ENCODE measurements at places on chromosomes 2 and 18. TPM values are rescaled to one million over a fixed set of nuclear protein-coding genes. Genes with fewer than 3 reads are reported as not detected.

Gene DPP4
- 5.4 TPM for total RNA-seq

Gene EMX1
- total RNA-seq: not detected

Gene SPAST
- 9.9 TPM for total RNA-seq

Gene UGT1A3
- not detected for total RNA-seq

Gene RNASEH1
- total RNA-seq: 20.9 TPM

Gene NRBP1
- 58.4 TPM for total RNA-seq

Gene PDE1A
- total RNA-seq: 14.6 TPM

Gene RGPD4
- total RNA-seq: 0.05 TPM

GRCh38 chr2:226137201-226137811 lies 662.3 kb downstream of the IRS1 start:
- DNase-seq: no peak

DNA sequence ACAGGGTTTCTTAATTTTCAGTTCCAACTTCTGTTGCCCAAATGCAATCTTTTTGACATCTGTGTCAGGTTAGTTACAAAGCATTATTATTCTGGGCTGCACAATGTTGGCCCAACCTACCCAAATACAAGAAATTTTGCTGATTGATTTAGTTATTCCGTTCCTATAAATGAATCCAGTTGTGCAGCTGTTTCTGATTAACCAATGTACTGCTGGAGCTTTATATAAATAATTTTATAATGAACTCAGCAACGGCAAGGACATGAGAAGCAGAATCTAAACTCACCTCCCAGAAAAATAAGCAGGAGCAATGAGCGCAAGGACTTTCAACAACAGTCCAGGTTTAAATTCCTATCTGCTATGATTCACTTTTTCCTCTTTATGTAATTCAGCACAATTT lies 76.3 kb upstream of the WIPF1 start:
- DNase-seq: no peak

- DNase-seq: no peak
These were observed 36.1 kb downstream of the ADCY3 start for GRCh38 chr2:24883946-24884345.

DNA sequence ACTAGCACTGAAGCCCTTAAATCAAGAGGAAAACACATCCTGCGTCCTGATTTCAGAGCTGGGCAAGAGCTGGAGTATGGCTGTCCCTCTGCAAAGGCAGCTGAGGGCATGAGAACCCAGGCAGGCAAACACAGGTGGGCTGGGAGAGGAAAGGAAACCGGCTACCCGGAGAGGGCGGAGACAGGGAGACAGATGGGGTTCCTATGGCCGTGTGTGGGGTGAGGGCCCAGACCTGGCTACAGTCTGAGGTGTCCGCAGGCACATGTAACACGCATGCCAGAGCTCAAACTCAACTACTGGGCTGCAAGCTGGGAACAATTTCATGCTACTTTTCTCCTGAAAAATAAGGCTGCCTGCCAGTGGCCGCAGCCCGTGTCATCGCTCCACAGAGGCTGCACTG lies 2.7 kb downstream of the COPS9 start:
- peak; percentile 35 for DNase-seq

GRCh38 chr2:64837116-64837731 lies 152.0 kb upstream of the SLC1A4 start:
- no peak for DNase-seq

GRCh38 chr18:28529644-28530043 lies 352.7 kb upstream of the CDH2 start:
- DNase-seq: no peak

DNA sequence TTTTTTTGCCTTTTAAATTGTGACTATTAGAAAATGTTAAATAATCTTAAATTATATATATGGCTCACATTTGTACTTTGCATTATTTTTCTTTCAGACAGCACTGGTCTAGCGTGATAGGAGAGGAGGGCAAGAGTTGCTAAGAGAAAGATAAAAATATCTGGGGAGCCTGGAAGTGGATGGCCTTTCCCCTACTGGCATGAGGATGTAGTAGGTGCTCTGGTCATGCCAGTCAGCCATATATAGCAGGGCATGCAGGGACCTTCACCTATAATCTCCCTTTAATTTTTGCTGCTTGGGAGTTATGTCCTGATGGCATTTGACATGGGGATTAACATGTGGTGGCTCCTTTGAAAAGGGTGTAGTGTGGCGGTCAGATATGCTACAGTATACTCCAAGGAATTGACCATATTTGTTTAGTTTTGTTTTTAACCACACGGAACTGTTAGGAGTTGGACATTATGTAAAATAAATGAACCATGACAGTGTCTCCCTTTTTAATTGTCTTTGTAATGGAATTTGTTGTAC lies 144.7 kb downstream of the BABAM2 start:
- no peak for DNase-seq

DNA sequence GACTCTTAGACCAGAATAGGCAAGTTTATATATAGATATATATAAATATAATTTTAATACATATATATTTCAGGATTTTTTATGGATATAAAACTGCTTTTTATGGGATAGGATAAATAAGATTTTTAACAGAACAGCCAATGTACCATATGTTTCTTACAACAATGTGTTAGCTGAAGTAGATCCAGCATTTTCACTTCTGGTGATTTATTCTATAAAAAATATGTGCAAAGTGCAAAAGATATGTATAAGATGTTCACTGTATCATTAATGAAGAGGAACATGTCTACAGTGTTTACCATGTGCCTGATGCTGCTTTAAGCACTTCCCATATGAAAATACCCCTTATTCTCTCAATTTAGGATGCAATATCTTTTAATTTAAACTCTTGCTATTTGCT lies 22.2 kb upstream of the GPR75 start:
- no peak for DNase-seq

DNA sequence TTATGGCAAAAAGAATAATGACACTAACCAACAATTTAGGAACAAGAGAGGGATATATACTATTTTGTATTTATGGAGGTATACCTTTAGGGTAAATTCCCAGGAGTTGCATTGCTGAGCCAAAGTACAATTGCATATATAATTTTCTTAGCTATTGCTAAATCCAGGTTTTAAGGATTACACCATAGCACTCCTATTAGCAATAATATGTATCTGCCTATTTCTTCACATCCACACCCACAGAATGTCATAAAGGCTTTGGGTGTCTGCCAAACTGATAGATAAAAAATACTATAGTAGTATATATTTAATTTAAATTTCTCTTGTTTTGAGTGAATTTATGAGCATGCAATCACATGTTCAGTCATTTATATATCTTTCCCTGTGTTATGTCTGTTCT lies 11.5 kb upstream of the SERPINB13 start:
- DNase-seq: no peak

GRCh38 chr2:167592441-167592840 lies 655.0 kb downstream of the STK39 start:
- no peak for DNase-seq

- DNase-seq: no peak
These were observed 1.4 kb upstream of the GALNT13 start for GRCh38 chr2:153870308-153870707.

- no peak for DNase-seq
These were observed 22.3 kb downstream of the PXDN start for GRCh38 chr2:1721706-1722646.

DNA sequence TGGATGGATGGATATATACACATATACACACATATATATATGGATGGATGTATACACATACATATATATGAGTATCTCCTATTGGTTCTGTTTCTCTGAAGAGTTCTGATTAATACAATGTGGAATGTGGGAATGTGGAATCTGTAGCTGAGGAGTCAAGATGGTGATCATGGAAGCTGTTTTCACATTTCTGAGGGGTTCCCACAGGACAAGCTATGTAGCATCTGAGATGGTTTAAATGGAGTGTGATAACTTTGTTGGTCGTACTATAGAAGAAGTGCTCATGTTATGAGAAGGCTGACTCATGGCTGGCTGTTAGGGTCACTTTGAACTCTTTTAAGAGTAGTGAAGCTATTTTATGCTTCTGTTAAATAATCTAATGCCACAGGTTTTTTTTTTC lies 279.7 kb downstream of the MEIS1 start:
- DNase-seq: no peak

Measured in Right ventricle myocardium inferior (tissue), 1 donor.